Non-pigmented ciliary epithelial cell (primary cell): ENCODE measurements at places on chromosomes 3 and 15.

- no peak for DNase-seq
Measured at GRCh38 chr3:184186184-184186901, at the start of gene ABCF3. ABCF3 (plus strand) TSS chr3:184186199; CDS start chr3:184186208, 9 bp downstream.

DNA sequence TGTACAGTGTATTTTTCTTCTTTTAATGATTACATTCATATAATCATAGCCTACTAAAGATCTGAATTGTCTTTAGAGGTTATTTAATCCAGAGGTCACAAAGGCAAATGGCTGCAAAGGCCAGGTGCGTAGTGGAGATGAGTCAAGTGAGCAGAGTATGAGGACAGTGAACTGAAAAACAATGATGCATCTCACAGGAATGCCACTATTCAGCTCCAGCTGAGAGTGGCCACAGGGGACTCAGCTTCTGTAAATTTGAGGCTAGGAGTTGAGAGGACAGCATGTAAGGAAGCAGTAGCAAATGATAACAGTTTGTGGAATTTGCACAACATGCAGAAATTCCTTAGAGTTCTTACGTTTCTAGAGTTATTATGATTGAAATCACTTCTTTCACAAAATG is 50.4 kb downstream of the COL6A5 start:
- DNase-seq: peak; percentile 78

DNA sequence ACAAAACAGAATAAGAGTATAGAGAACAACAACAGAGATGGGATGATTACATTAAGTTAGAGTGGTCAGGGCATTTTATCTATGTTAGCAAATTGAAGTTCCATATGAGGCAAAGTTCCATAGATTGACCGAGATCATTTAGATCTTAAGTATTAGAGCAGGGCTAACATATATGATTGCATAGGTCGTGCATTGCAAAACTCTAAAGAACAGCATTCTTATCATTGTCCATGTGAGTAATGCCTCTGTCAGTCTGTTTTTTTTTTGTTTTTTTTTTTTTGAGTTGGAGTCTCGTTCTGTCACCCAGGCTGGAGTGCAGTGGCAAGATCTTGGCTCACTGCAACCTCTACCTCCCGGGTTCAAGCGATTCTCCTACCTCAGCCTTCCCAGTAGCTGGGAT is 341.7 kb upstream of the KCNH8 start:
- DNase-seq: no peak

- DNase-seq: no peak
Measured at GRCh38 chr3:99645277-99646106, 7.1 kb downstream of the COL8A1 start.

GRCh38 chr3:112403103-112403502 is 70.1 kb downstream of the CD200 start:
- no peak for DNase-seq

DNA sequence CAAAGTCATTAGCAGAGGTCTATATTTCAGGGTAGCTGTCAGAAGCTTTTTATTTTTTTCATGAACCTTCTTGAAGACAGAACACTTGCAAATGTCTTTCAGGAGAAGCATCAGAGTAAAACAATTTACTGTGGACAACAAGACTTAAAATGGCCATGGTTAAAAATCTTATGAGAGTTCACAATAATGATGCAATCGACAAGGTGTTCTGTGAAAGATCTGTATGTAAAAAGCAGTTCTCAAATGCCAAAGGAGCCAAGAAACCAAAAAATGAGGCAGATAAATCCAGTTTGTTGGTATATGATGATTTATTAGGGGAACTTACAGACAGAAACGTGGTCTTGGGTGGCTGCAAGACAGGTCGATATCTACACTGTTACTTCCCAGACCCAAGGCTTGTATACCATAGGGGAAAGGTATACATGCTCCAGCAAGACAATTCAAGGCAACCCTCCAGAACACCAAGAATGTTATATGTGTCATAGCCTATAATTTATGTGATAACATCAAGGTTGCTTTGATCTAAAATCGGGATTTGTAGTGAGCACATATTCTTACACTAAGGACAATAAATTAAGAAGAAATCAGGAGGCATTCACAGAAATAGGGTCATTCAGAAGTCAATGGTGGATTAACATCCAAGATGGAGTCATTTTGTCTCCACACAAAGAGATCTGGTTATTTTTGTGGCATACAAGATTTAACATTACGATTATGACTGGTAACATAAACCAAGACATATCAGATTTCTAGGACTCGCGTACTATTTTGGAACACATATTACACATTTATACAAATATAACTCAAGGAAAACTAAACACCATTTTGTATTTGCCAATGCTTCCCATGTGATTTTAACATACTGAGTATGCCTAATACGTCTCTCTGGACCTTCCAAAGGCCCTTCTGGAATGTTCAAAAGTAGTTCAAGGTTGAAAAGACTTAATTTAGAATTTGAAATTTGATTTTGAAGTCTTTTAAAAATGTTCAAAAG is 316.4 kb downstream of the THSD4 start:
- DNase-seq: no peak

DNA sequence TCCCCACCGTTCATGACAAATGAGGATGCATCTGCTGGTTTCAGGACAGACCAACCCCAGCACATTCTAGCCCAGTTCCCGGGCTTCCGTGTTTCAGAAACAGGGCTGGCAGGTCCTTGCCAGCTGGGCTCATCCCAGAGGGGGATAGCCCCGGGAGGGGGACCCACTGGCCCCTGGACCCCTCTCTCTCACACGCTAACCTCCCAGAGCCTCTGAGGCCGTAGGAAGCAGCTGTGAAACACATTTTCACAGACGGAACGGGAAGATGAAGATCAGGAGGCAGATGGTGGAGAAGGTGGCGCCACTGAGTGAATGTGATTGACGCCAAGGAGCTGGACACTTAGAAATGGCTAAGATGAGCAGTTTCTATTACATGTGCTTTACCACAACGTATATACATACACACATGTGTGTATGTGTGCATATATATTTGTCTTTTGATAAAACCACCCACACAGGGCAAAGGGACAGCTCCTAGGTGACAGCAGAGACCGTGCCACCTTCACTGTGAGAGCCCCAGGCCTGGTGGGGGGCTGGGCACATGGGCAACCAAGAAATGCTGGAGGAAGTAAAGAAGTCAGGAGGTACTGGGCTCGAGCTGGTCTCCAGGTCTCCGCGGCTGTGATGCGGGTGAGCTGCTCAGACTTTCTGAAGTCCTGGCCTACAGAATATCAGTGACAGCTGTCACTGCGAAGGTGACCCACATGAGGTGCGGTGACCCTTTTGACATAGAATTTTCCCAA is 168.6 kb upstream of the IQSEC1 start:
- DNase-seq: no peak

GRCh38 chr15:81060907-81061306 is 60.2 kb downstream of the TLNRD1 start:
- no peak for DNase-seq

DNA sequence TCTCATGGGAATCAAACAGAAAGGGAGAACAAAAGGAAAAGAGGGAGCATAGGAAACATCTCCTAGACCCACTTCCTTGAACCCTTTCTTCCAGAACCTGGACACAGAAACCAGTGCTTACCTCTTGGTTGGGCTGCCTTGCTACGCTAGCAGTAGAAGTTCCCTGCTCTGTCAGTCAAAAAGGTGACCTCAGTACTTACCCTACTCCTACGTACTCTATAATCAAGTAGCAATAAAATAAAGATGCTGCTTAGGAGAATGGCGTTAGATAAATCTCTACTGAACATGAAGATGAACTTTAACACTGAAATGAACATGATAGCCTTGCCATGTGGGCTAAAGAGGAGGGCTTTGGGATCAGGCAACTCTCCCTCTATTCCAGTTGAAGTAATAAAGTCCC is 7.4 kb downstream of the VEPH1 start:
- DNase-seq: no peak

- no peak for DNase-seq
Measured at GRCh38 chr15:49621887-49622286, 1.0 kb downstream of the DTWD1 start.

DNA sequence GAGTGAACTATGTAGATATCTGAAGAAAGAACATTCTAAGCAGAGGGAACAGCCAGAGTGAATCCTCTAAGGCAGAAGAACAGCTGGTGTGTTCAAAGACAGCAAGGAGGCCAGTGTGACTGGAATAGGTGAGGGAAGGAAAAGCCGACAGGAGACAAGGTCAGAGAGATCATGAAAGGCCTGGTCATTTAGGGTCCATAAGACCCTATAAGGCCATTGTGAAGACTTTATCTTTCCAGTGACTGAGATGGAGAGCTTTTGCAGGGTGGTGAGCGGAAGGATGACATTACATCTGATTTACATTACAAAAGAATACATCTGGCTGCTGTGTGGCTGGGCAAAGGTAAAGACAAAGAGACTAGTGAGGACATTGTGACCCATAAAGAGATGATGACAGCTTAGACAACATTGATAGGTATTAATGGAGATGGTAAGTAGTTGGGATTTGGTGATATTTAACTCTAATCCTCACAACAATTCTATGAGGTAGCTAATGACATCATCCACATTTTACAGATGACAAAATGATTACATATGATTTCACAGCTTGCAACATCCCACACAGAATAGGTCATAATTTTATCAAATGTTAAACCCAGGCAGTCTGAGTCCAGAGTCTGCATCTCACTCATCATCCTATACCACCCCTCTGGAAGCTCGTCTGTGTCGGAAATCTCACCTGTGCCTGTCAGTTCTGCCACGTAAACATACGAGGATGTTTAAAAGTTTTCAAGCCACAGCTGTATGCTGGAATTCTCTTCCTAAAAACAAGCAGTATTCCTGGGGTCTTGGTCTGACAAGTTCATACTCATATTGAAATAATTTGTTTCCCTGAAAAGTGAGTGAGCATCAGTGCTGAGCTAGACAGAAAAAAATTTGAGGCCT is 70.2 kb upstream of the PIK3R4 start:
- no peak for DNase-seq

DNA sequence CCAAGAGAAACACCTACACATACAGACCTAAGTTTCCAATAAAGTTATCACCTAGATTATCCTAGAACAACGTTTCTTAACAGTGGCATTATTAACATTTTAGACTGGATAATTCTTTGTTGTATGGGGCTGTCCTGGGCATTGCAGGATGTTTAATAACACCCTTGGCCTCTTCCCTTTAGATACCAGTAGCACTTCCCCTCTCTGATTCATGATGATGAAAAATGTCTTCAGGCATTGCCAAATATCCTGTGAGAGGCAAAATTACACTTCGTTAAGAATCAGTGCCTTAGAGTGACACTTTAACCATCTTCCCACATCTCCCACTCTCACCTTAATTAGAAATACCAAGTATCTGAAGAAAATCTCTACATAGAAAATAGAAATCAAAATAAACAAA is 352.6 kb downstream of the CGGBP1 start:
- DNase-seq: no peak

DNA sequence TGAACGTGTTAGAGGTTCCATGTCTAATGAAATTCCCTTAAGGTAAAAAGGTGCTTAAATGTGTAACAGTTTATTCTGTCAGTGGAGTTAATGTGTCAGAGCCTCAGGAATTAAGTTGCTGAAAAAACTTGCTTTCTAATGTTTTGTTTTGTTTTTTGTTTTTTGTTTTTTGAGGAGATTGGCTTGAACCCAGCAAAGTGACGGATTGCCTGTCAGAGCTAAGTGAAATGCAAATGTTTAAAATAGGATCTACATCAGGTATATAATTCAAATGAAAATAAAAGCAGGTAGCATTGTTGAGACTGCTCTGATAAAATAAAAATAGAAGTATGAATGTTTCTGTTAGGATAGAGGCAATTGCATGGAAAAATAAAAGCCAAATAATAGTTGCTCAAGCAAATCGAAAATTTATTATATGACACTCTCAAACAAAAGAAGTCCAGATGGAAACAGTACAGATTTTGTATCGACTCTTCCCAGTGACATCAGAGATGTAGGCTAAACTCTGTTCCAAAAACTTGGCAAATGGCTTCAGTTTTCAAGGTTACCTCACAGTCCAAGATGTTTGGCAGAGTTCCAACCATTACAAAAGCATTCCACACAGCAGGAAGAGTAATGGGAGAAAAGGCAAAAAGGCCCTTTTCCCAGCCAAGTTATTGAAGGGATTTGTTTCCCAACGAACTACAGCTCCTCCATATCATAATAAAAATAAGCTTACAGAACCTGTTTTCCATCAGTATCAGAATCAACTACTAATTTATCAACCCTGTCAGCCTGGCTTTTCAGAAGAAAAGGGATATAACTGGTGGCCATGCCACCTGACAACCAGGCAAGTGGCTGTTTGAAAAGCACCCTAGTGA is 291.0 kb downstream of the TBL1XR1 start:
- DNase-seq: peak; percentile 38

DNA sequence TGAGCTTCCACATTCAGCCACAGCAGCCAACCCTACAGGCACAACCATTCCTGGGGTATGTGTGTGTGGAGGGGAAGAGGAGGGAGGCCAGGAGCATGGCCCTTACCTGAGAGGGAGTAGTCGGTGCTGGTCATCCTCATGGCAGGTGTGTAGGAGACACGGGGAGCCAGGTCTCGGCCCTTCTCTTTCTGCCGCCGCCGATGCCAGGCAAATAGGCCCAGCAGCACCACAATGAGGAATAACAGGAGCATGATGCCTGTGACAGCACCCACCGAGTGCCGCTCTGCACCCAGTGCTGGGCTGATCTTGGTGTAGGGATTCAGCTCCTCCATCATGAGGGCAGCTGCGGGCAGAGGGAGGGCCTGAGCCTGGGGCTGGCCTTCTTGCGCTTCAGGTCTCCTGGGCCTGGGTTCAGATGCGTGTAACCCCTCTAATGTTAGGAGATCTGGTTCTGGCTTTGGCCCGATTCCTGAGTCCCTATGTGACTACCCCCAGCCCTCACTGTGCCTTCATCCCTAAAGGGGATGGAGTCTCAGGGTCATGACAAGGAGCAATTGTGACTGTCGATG is 44.4 kb downstream of the RAB11A start:
- DNase-seq: no peak

DNA sequence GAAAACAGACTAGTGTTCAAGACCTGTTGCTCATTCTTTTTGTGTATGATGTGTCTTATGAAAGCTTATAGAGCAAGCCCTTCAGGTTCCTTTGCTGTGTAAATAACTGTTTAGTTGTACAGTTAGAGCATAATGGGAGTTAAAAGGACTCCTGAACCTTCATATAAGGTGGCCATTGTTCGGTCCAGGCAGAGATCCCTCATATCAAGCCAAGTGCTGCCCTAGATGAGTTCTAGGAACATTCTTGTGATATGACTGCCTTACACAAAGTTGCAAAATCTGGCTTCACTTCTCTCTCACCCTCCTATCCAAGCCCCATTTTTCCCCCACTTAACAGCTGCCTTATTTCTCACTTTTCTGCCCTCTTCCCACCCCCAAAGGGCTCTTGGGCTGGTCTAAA is 26.9 kb downstream of the GYG1 start:
- DNase-seq: no peak

GRCh38 chr3:162704238-162704637 is 1207.6 kb downstream of the OTOL1 start:
- DNase-seq: no peak
